ENCODE measurements at places on chromosomes 2 and 18. TPM values are rescaled to one million over a fixed set of nuclear protein-coding genes. Genes with fewer than 3 reads are reported as not detected.

ASB18 gene
- not detected for total RNA-seq

ZDBF2 gene
- total RNA-seq = 0.92 TPM

DNER gene
- total RNA-seq = 10.0 TPM

UGT1A5 gene
- total RNA-seq = not detected

PER2 gene
- total RNA-seq = 6.2 TPM

TEKT4 gene
- not detected for total RNA-seq

MARS2 gene
- 10.3 TPM for total RNA-seq

TANC1 gene
- 8.9 TPM for total RNA-seq

IMPA2 gene
- total RNA-seq = 74.3 TPM

EGR4 gene
- total RNA-seq = 0.43 TPM

GKN2 gene
- 4.3 TPM for total RNA-seq

PPP1R1C gene
- 0.90 TPM for total RNA-seq

METTL8 gene
- 27.3 TPM for total RNA-seq
